ENCODE measurements at places on chromosomes 13 and 19. TPM values are rescaled to one million over a fixed set of nuclear protein-coding genes. Genes with fewer than 3 reads are reported as not detected.

Gene KASH5
- not detected for total RNA-seq

Gene ABCA7
- 3.0 TPM for total RNA-seq

Gene CEACAM19
- total RNA-seq, result 3.3 TPM

Gene ATP8A2
- 0.50 TPM for total RNA-seq

Gene CCDC8
- total RNA-seq, result 30.1 TPM

Gene RCBTB2
- 4.7 TPM for total RNA-seq

Gene DNAAF3
- 0.34 TPM for total RNA-seq

Gene KLK3
- total RNA-seq, result not detected

Gene C13orf42
- not detected for total RNA-seq

Gene RLN3
- total RNA-seq, result not detected

Gene KLF16
- 12.6 TPM for total RNA-seq

Gene GPR183
- not detected for total RNA-seq

Gene DIRAS1
- total RNA-seq, result 0.34 TPM

Gene CCNE1
- total RNA-seq, result 5.4 TPM

Gene OVOL3
- total RNA-seq, result not detected

Gene SBNO2
- 35.2 TPM for total RNA-seq

Gene KLK14
- total RNA-seq, result not detected

Gene EDDM13
- not detected for total RNA-seq

Gene PCDH17
- total RNA-seq, result 0.17 TPM

Gene ZMYM5
- total RNA-seq, result 4.6 TPM

Gene FCGBP
- under 0.01 TPM for total RNA-seq

Gene ZNF44
- total RNA-seq, result 3.1 TPM

Gene ERICH4
- total RNA-seq, result not detected

Gene IGFL3
- total RNA-seq, result not detected

Gene PSPN
- total RNA-seq, result 0.84 TPM

Gene MIPEP
- 26.6 TPM for total RNA-seq

Measured in bronchus fibroblast of lung (primary cell).